Mammary epithelial cell (primary cell): ENCODE measurements at places on chromosomes 3 and 15.

GRCh38 chr3:62604298-62604697 is 230.9 kb upstream of the FEZF2 start:
- DNase-seq = peak; percentile 90

- no peak for DNase-seq
Observed at GRCh38 chr3:195021692-195022091, 249.3 kb downstream of the XXYLT1 start.

DNA sequence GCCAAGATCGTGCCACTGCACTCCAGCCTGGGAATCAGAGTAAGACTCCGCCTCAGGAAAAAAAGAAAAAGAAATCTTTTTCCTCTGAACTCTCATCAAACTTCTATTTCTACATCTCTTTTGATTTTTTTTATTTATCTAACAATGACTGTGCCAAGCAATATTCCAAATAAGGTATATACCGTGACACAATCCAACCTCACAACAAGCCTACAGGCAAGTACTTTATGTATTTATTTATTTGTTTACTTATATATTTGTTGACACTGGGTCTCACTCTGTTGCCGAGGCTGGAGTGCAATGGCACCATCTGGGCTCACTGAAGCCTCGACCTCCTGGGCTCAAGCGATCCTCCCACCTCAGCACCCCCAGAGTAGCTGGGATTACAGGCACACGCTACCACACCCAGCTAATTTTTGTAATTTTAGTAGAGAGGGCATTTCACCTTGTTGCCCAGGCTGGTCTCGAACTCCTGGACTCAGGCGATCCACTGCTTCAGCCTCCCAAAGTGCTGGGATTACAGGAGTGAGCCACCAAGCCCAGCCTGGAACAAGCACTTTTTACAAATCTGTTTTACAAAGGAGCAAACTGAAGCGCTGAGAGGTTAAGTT is 94.9 kb upstream of the CHD2 start:
- no peak for DNase-seq

GRCh38 chr15:56936929-56937328 is 18.5 kb downstream of the TCF12 start:
- no peak for DNase-seq

DNA sequence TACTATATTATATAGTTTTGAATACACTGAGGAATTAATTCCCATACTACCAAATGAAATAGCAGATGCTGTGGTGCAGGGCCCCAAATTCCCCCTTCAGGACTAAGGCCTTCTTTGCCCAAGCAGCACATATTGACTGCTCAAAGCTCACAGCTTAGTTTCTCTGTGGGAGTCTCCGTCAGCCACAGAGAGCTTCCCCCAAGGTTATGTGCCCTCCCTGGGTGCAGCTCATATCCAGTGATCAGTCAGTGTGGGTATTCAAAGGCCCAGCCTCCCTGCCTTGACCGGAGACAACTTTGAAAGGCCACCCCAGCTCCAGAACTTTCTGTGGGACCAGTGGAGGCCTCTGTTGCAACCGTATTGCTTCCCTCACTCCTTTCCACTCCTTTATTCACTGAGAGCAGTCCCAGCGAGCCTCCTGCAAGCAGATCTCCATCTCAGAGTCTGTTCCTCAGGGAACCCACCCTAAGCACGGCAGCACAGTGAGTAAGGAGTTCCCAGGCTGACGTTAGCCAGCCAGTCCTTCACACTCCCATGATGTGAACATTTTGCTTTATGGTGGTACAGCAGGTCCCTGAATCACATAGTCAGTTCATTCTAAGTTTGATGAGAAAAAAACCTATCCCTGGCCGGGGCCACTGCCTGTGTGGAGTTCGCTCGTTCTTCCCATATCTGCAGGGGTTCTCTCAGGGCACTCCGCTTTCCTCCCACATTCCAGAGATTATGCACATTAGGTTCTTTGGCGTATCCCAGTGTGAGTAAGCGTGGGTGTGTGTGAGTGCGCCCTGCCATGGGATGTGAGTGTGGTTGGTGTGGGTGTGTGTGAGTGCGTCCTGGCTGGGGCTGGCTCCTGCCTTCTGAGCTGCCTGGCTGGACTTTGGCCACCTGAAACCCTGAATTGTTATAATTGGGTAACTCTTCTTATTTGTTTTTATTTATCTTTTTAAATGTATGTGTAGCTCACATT is 64.4 kb upstream of the PPARG start:
- no peak for DNase-seq

GRCh38 chr3:12395349-12396012 is 88.8 kb upstream of the TSEN2 start:
- no peak for DNase-seq

DNA sequence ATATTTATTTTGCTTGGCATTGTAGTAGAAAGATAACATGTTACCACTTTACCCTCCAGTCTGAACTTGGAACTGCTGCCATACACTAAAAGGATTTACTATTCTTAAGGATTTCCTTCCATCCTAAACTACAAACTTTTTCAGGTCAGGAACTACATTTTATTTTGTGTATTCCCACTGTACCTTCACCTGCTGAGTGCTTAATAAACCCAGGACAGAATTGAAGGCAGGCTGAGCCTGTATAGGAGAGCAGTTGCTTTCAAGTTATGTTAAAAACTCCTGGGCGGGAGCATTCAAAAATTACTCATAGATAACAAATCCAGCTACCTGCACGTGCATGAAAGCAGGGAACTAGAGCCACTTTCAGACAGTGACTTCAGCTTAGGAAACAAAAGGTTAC is 58.3 kb downstream of the CACNA1D start:
- no peak for DNase-seq

GRCh38 chr3:58333206-58334012 is 717 bp downstream of the PXK start:
- DNase-seq = no peak
